ENCODE measurements at places on chromosomes 16 and 17.

GRCh38 chr16:31167315-31167714 lies 12.6 kb upstream of the FUS start:
- DNase-seq: no peak

DNA sequence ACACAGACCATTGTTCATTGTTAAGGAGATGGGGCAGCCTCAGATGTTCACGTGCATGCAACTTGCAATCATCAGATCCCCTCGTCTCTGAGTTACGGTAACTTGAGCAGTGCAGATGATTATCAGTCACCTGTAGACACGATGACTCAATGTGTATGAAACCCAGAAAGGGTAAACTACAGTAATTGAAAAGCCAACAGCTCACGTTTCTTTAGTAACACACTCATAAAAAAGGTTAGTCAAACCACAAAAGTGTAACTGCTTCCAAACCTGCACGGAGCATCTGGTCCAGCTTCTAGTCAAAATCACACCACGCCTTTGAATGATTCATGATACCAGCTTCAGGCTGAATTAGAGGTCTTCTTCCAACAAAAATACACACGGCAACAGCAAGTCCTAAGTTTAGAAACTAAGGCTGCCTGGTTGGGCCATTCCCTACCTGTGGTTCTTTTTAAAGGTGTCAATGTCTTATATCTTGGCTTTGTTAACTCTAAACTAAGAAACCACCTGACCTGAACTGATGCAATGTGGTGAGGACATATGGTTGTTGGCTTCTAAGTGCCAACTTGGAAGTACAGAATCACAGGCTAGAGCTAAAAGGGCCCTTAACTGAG lies 32.3 kb downstream of the GRB7 start:
- no peak for DNase-seq

DNA sequence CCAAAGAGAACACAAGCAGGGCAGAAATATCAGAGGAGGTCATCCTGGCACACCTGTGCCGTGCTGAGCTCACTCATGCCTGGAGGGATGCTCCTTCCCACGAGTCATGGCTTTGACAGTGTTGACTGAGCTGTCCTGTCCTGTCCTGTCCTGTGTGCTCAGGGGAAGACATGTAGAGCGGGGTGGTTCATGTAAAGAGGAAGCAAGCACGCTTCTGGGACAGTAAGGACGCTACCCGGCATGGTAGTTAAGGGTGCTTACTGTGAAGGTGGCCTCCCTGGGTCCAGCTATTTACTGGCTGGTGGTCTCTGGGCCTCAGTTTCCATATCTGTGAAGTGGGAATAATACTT lies 398 bp downstream of the LGALS9 start:
- no peak for DNase-seq

- DNase-seq: no peak
These were observed 14.2 kb downstream of the USP36 start for GRCh38 chr17:78826421-78826820.

GRCh38 chr16:88308441-88309173 lies 74.2 kb upstream of the ZNF469 start:
- no peak for DNase-seq

Data from non-pigmented ciliary epithelial cell (primary cell).